GOT3 (cell line): ENCODE measurements at places on chromosomes 2 and 18.

DNA sequence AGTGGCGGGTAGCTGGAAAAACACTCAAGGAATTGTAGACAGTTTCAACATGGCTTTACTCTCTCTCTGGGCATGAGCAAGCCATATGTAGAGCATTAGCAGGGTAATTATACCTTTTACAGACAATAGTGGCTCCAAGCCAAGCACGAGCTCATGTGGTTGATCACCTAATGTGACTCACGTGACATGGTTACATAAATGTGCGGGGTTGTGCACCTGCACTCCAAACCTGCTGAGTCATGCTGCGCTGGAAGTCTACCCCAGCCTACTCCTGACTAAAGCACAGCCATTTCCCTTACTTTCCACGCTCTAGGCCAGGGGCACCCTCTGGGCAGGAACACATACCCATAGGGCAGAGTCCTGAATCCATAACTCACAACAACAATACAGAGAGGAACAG, 232.8 kb downstream of the MBD5 start:
- DNase-seq, result no peak

- DNase-seq, result no peak
Observed at GRCh38 chr18:45249246-45249661, 366.0 kb upstream of the SLC14A2 start.

GRCh38 chr2:109066501-109066900, 62.5 kb upstream of the SH3RF3 start:
- DNase-seq, result no peak

DNA sequence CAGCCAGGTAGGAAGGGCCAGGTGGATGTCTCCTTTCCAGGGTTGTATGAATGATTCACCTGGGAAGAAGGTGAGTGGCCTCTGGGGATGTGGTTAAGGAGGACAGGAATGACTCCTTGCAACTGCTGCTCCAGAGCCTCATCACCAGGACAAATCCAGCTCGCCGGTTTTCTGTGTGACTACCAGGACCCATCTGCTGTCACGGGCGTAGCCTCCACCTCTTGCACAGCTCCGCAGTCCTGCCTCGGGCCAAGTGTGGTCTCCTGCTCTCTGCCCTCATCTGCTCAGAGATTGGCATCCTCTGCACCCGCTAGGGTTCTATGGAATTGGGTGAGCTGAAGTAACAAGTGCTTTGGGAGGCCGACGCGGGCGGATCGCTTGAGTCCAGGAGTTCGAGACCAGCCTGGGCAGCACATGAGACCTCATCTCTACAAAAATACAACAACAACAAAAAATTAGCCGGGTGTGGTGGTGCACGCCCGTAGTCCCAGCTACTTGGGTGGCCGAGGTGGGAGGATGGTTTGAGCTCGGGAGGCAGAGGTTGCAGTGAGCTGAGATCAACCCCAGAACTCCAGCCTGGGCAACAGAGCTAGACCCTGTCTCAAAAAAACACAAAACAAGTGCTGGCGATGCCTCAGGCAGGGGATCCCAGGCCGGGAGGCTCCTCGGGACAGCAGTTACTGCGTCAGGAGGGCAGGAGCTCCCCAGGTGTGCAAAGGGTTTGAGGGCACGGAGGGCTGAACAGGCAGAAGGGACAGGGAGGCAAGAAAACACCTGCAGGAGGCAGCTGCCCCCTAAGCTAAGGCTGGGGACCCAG, 831 bp upstream of the D2HGDH start:
- no peak for DNase-seq

- no peak for DNase-seq
Observed at GRCh38 chr2:3282056-3282998, 95.3 kb downstream of the EIPR1 start.

DNA sequence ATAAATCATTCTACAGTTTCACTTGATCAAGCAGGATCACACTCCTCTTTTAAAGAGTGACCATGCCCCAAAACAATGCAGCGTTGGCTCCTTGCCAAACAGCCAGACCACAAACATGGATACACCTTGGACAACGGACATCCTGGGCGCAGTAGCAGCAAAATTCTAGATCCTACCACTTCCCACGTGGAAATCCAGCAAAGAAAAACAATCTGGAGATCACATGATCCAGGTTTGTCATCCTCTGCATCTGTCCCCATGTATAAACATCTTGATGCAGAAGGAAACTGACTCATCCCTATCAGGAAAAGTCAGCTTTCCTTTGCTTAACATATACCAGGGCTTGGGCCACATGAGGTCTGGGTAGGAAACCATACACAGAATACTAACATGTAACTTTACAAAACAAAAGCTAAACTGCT, 53.1 kb downstream of the ZNF521 start:
- DNase-seq, result no peak

DNA sequence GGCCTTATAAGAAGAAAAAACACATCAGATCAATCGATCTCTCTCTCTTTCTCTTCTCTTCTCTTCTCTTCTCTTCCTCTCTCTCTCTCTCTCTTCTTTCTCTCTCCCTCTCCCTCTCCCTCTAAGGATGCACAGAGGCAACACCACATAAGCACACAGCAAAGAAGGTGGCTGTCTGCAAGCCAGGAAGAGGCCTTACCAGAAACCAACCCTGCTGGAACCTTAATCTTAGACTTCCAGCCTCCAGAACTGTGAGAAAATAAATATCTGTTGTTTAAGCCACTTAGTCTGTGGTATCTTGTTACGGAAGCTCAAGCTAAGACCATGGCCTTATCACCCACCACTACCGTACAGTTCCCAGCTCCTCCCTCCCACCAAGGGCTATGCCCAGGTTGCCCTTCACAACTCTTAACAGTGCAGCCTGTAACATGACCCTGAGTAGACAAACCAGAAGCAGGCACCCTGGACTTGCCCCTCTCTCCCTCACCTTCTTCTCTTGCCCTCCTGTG, 25.2 kb upstream of the TMEM237 start:
- DNase-seq, result no peak

- no peak for DNase-seq
Observed at GRCh38 chr18:6830916-6831315, 101.4 kb downstream of the ARHGAP28 start.

DNA sequence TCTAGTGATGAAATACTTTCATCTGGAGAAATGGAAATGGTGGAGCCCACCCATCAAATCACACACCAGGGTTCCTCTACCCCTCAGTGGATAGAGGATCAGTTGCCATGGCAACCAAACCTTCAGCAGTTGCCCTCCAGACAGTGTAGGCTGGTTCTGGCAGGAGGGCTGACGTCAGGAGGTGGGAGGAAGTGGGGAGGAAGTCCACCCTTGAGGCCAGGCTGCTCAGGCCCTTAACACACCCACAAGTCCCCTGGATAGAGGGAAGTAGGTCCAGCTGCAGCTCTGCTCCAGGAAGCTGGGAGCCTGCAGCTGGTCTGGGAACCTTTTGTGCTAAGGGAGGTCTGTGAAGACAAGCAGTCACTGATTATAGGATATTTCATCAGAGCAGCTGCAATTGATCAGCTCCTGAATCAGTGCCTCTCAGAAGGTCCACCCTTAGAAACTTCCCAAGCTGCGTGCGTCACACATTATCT, 186.6 kb downstream of the MTX2 start:
- DNase-seq, result no peak

DNA sequence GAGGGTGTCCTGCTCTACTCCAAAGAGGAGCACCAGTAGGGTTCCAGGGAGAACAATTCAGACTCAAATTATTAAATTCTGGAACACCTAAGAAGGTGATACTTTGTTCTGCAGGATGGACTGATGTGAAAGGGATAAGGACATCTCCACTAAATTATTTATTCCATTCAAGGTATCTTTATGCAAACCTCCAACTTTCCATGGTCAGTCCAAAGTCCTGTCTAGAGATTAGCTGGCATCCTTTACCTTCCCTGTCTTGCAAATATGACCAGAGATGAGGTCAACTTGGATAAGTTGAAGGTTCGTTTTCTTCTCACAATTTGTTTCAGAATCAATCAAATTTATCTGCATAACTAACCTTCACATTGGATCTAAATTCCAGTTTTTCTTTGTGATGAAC, 8.7 kb upstream of the ZBTB14 start:
- no peak for DNase-seq

GRCh38 chr2:21710031-21710430, 586.3 kb downstream of the TDRD15 start:
- no peak for DNase-seq

DNA sequence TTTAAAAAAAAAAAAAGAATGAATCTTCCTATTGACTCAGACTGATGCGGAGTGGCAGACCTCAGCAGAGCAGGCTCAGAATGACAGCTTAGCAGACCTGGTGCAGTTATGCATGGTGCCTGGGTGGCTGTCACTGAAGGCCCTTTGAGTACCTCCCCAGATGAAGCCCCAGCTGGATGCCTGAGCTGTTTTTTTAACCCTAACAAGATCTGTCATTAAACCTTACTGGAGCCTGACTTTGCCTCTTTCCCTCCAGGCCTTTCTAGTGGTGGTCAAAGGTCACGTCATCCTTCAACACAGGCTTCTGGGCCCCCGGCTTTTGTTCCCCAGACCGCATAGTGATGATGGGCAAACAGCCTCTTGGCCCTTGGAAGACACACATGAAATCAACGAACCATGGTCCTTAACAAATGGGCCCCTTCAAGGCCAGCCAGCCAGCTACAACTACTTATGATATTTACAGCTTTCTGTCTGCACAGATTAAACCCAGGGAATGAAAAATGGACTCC, 138.3 kb upstream of the CYP1B1 start:
- no peak for DNase-seq

DNA sequence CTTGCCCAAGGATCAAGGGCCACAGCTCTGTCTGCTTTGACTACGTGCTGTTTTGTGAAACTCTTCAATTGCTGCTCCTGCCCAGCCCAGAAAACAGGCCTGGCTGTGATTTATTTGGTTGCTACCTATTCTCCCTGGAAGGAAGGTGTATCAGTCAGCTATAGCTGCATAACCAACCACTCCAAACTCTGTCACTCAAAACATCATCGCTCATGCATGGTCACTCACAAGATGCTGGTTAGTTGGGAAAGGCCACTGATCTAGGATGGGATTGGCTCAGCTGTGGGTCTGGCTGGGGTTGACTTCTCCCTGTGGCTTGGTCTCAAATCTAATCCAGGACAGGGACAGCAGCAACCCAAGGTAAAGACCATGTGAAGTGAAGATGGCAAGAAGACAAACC, 14.6 kb downstream of the TEX51 start:
- DNase-seq, result no peak

DNA sequence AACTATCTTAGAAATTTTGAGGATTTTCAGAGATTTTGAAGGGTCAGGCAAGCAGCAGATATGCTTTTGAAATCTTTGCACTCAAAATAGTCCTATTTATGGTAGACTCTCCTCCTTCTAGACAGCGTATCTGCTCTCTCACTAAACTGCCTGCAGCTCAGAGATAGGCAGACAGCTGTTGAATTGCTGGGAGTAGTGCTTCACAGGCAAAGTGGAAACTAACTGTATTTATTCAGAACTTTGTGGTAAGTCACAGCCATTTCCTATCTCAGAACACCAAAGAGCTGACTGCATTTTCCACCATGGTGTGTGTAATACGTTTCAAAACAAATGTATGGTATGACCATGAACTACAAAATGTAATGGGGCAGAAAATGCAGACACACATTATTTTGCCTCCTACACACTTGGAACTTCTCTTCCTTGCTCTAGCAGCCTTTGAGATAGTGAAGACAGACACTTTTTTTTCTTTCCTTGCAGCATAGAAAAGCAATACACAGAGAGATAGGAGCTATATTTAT, 352.4 kb downstream of the LRP1B start:
- DNase-seq, result no peak

DNA sequence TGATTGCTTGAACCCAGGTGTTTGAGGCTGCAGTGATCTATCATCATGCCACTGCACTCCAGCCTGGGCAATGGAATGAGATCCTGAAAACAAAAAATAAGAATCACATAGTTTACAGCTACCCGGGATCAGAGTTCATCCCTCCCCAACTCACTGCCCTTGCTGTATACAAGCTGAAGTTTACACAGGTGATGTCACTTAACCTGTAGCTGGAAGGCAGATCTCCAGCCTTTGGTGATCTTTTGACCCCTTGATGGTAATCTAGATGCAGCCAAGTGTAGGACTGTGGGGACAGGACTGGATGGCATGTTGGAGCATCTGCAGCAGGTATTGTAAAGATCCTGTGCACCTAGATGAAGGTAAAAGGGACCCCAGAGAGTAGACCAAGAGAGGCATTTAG, 66.7 kb upstream of the SLC14A2 start:
- DNase-seq, result no peak

DNA sequence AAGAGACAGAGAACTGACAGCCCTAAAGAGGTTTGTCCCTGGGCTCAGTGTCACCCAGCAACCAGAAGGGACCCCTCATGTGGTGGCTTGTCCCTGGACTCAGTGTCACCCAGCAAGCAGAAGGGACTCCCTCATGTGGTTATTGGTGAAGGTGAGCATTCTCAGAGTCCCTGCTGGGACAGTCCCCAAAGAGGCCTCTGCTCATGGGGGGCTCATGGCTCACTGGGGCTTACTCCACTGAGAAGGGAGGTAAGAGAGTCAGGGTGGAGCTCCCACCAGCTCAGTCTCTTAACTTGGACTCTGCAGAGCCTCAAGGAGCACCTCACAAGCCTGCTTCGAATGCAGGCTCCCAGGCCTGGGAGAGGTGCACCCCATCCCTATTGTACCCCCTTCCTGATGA, 145.2 kb upstream of the COPS8 start:
- DNase-seq, result no peak

- DNase-seq, result no peak
Observed at GRCh38 chr2:121092095-121092494, 192.9 kb downstream of the TFCP2L1 start.

GRCh38 chr2:26347286-26347865, 787 bp upstream of the ADGRF3 start:
- DNase-seq, result no peak

DNA sequence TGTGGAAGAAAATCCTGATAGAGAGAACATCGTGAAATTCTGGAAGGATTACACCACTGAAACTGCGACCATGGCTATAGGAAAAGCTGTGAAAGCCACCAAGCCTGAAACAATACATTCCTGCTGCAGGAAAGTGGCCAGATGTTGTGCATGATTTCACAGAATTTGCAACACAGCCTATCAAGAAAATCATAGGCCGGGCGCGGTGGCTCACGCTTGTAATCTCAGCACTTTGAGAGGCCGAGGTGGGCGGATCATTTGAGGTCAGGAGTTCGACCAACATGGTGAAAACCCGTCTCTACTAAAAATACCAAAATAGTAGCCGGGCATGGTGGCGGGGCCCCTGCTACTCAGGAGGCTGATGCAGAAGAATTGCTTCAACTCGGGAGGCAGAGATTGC, 360.2 kb downstream of the CDH7 start:
- no peak for DNase-seq

GRCh38 chr18:40061086-40061485, 1893.9 kb upstream of the PIK3C3 start:
- no peak for DNase-seq

- no peak for DNase-seq
Observed at GRCh38 chr2:236289766-236290462, 25.7 kb upstream of the ASB18 start.
